ENCODE measurements at places on chromosomes 2 and 18.

DNA sequence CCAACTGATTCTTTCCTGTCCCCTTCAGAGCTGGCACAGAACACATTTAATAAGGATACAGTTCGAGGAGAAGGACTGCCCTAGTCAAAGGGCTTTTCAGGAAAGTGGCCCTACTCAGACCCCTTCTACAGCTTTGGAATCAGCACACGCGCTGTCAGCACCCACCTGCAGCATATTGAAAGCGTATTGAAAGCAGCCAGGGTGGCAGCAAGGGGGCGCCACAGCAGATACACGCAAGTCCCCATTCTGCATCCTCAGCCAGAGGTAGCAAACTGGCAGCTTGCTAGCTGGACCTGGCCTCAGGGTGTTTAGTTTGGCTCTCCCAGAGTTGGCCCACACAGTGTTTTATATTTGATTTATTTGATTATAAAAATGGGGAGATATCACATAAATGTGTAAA lies 101.0 kb upstream of the NT5C1B start:
- DNase-seq: peak; percentile 41

GRCh38 chr2:207467716-207468347 lies 61.9 kb upstream of the CREB1 start:
- DNase-seq: peak; percentile 10

DNA sequence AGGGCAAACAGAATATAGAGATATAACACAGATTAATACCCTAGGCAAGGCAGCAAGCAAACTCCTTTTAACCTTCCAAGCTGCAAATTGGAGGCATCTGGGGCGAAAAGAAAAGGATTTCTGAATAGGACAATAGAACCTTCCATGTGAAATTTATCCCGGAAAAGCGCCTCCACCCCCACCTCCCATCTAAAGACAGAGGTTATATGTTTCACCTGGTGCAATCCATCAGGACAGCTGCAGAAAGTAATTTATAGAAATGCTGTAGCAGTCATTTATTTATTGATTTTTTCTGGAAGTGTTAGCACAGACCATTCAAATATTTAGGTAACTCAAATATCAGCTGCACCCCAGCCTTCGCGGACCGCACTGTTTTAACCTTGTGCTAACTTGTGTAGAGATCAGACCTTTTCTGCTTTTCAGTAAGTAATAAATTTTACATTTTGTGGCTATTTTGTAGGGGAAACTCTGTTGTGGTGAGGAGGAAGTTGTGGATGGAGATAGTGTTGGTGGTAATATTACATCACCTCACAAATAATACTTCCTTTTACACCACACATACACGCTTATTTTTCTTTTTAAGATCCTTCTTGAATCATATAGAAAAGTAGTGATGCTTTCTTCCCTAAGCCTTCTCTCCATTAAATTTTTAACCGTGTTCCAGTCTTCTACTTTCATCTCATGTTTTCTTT lies 919.3 kb upstream of the CDH2 start:
- no peak for DNase-seq

DNA sequence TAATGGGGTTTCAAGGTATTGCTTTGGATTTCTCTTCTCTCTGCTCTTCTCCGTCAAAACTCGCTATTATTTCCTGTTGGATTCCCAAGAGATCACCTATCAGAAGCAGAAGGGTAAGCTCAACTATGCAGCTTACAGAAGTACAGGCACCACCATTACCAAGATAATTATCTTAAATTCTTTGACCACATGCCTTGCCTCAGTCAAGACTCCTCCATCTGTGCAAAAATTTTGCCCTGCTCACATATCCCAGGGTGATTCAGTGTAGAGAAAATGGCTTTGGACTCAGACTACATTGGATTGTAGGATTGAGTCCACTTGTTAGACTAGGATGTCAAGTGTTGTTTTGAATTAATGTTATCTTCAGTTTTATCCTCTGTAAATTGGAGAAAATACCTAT lies 698.7 kb downstream of the TDRD15 start:
- no peak for DNase-seq

DNA sequence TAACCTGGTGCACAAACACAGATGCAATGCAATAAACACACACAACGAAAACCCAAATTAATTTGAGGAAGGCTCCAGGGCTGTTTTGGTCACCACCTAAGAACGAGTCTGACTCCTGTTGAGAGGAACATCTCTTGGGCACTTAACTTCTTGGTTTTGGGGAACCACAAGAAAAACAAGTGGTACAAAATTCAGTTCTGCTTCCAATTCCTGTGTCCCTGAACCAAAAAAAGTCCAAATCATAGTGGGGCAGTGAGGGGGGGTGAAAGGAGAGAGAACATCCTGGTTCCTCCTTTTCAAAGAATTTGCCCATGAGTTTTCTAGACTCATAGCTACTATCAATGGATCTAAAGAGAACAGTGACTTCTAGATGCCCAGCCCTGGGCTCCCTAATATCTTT lies 143.6 kb downstream of the COL4A4 start:
- DNase-seq: no peak

All from SK-MEL-5 (cell line).